ENCODE measurements at places on chromosomes 2 and 18.

GRCh38 chr18:31492671-31493070 is 5.3 kb upstream of the DSG2 start:
- DNase-seq: no peak

- DNase-seq: no peak
Observed at GRCh38 chr2:63081404-63081803, 30.8 kb downstream of the OTX1 start.

DNA sequence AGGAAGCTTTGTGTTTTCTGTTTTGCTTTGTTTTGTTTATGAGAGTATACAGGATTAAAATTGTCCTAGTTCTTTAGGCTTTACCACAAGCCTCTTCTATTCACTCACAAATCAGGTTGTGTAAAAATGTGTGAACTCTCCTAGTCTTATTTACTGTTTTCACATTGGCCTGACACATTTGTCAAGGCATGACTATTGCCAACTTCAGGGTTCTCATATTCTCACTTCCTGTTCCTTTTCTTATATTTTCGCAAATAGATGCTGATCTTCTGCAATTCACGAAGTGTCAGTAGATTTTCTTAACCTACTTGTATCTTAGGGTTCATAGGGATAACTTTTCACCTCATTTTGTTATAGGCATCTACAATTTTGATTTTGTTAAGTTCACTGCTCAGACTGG is 67.1 kb downstream of the CCDC102B start:
- DNase-seq: no peak

GRCh38 chr2:88126772-88127637 is 857 bp downstream of the FABP1 start:
- no peak for DNase-seq

DNA sequence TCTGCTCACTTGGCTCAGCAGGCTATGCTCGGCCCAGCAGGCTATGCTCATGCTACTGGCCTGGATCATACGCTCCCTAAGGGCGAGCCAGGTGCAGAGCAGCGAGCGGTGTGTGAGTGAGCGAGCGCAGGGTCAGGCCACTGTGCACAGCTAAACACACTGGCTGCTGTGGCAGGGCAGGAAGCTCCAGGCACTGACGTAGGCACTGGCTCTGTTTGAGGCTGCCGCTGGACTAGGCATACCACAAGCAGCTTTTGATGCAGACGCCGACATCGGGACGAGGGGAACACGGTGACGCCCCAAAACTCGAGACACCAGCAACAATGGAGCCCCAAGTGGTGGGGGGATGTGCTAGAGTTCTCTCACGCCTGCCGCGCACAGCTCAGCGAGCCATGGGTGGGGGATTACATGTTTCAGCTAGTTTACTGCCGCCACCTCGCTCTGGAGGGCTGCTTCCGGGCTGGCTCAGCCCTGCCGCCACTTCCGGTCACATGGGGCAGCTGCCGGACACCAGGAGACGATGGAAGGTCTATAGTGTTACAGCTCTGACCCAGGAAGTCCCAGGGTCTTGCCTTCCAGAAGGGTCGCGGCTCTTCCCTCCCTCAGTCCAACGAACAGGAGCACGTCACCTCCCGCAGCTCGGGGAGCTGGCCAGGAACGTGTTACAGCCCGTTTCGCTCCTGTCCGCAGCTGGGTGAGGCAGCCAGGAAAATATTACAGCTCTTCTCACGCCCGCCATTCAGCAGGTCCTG is 1176.9 kb upstream of the LRRTM1 start:
- DNase-seq: no peak

- DNase-seq: no peak
Observed at GRCh38 chr2:237480988-237481525, 6.0 kb upstream of the MLPH start.

Data from DND-41 (cell line).